Peyer's patch (tissue), 4 donors: ENCODE measurements at places on chromosomes 2 and 18.

DNA sequence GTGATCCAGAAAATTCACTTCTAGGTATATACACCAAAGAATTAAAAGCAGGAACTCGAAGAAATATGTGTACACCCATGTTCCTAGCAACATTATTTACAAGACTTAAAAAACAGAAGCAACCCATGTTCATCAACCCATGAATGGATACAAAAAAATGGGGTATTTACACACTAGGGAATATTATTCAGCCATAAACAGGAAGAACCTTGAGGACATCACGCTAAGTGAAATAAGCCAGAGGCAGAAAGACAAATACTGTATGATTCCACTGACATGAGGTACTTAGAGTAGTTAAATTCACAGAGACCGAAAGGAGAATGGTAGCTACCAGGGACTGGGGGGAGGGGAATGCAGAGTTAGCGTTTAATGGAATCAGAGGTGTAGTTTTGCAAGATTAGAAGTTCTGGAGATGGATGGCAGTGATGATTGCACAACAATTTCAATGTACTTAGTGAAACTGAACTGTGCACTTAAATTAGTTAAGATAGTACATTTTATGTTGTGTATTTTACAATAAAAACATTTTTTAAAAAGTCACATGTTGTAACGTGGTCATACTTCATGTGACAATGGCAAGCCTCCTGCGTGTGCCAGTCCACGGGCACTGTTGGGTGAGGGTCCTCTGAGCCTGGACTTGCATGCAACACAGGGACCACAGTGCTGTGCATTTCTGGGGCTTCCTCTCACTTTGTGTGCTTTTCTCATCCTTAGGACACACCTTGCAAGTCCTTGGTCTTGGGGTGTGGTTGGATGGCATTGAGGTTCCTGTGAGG lies 206.1 kb upstream of the HDAC4 start:
- DNase-seq = no peak

GRCh38 chr2:5913711-5914395 lies 221.7 kb downstream of the SOX11 start:
- no peak for DNase-seq

DNA sequence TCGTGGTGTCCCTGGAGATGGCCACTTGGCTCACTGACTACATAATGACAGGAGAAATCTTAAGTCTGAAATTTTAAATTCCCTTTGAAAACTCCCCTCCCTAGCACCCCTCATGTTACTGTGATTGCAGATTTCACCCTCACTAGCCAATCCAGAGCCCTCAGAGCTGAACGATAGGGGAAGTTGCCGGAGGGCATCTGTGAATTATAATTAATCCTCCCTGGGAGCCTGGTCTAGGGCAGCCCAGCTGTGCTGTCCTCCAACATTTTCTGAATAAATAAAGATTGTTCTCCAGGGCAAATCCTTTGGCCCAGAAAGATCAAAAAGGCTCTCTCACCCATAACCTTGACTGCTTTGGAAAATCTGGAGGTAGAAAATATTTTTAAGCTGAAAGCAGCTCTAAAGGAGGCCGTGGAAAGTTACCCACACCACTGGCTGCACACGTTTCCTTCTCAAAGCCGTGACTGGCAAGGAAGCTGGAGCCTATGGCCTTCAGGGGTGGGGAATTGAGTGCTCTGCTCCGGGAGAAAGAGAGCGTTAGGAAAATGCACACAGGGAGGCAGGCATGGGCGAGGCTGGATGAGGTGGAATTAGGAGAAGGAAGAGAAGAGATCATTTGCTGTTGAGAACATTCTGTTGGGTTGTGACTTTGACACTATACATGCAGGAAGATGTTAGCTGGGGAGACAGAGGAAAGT lies 68.9 kb upstream of the CNGA3 start:
- DNase-seq = no peak

GRCh38 chr2:196759378-196759706 lies 40.1 kb downstream of the GTF3C3 start:
- DNase-seq = no peak

DNA sequence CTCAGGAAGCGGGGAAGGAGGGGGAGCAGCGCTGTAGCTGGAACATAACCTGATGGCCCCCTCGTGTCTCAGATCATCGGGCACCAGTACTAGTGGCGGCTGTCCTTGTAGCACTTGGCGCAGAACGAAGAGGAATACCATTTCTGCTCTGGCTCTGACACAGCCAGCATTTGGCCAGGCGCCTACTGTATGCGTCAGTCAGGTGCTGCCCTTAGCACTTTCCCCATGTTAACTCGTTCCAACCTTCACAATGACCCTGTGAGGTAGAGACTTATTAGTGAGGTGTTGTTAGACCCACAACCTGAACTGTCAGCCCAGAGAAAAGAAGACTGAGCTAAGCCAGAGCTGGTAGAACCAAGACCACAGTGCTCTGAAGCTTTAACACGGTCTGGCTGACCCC lies 47.7 kb upstream of the EML6 start:
- no peak for DNase-seq

DNA sequence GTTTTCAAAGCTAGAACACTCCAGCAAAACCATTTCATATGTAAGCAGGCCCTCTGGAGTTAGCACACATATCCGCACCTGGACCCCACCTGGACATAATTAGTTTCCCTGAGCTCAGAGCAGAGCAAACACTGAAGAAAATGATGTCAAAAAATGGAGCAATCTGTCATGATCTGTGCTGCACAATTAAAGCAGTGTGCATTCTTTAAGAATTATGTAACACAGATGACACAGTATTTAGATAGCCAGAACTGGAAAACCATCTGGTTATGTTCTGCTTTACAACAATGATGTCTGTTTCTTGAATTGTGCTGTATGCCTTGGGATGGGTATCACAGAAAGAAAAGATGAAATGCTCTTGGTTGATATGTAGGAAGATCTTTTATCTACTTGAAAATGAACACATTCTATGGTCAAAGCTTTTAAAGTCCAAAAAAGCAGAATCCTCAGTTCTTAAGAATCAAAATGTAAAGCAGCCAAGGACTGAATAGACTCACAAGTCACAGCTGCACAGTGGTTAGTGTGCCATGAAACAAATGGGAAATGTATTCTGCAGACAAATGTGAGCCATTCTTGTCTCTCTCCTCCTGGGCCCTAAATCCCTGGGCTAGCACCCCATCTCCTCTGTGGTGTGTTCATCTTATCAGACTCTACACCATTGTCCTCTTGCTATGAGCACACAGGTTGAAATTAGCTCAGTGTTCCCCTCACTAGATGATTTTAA lies 36.8 kb downstream of the HRH4 start:
- no peak for DNase-seq

- no peak for DNase-seq
These were observed 17.9 kb upstream of the VPS4B start for GRCh38 chr18:63440219-63440618.

DNA sequence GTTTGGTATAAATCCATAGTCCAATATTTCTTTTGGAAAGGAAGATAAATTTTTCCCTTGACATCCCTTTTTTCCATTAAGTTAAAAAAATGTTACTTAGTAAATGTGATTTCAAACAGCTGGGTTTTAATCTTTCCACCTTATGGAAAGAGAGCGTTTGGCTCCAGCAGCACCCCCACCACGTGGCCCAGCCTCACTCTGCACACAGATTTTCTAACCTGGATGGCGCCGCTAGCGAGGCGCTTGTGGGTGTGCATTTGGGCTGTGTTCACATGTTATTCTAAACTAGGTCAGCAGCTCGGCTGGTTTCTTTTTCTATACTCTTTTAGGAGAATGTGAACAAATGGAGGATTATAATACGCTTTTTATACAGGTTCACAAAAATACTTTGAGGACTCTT lies 218.0 kb downstream of the LDLRAD4 start:
- no peak for DNase-seq

DNA sequence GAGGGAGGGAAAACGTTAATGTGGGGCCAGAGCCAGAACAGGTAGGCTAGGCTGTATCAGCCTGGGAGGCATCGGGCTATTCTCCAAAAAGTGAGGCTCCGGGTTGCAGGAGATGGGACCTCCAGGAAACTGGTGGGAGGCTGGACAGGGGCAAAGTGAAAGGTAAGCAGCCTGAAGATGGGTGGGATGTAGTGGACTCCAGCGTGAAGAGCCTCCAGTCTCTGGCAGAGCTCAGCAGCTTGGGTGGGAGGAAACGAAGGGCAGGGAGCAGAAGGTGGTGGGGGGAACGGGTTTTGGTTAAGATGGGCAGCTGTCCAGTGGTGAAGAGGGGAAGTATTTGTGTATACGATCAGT lies 3.1 kb upstream of the EMX1 start:
- no peak for DNase-seq

GRCh38 chr2:70984576-70985282 lies 6.3 kb downstream of the ANKRD53 start:
- DNase-seq = peak; percentile 86

DNA sequence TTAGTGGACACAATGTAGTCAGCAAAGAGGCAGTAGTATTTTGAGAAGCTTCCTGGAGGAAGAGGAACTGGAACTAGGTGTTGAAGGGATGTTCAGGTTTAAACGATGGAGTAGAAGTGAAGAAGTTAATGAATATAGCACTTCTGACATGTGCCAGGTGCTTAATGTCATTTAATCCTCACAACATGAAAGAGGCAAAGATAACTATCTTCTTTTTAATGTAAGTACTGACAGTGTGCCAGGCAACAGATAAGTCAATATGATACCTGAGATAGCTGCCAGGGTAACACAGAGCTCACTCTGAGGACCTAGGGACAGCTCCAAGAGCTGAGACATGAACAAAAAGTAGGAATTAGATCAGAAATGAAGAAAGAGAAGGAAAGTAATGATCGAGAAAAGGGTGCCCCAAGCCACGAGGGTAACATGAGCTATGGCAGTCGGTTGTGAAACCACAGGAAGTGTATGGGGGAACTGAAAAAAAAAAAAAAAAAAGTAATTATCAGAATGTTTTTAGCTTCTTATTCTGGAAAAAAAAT lies 140.7 kb downstream of the RNF144A start:
- no peak for DNase-seq

- no peak for DNase-seq
These were observed 72.8 kb downstream of the ZNF521 start for GRCh38 chr18:25279133-25279532.

DNA sequence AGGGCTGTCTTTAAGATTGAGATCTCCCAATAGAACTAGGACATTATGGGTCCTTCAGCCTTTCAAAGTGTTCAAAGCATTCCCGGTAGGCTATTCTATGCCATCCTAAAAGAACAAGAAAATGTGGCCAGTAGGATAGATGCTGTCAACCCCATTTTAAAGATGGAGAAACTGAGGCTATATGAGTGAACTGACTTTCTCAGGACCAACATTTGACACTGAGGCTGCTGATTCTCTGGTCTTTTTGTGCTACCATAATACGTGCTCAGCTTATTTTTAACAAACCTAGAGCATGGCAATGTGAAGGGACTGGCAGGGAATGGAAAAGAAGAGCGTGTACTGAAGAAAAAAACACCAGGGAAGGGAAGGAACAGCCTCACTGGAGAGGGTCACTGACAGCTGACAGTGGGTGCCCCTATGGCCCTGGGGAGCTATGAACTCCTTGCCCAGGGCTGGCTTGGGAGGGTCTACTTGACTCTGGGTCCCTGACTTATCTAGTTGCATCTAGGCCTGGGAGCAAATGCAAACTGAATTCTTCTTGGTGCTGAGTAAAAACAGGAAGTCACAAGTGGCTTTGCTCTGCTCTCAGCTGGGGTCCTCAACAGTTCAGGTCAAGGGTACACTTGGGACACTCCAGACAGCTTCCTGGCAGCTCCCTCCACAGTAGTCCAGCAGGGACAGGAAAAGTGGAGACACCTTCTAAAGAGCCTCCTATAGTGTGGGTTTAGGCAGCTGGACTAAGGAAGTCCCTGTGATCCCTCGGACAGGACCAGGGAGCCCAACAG lies 2.3 kb downstream of the CYRIA start:
- no peak for DNase-seq

- no peak for DNase-seq
These were observed 66.7 kb upstream of the SLC14A2 start for GRCh38 chr18:45548614-45549013.

DNA sequence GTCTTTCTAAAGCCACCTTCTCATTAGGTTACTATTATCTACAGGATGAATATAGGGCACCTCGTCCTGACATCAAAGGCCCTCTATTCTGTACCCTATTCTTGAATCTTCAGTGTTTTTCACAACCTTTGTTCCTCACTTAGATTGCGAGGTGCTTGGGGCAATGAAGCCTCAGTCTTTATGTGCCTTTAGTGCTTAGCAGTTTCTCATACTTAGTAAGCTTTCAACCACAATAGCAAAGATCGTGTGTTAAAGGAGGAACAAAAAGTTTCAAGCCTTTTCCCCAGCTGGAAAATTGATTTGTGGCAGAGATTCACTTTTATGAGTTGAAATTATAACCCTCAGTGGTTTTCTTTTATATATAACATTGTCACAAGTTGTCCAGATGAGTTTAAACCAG lies 226.9 kb downstream of the MYO3B start:
- DNase-seq = no peak
